ENCODE measurements at places on chromosomes 7 and 10.

- DNase-seq: no peak
These were observed 134.7 kb downstream of the POLR1F start for GRCh38 chr7:19574131-19574530.

DNA sequence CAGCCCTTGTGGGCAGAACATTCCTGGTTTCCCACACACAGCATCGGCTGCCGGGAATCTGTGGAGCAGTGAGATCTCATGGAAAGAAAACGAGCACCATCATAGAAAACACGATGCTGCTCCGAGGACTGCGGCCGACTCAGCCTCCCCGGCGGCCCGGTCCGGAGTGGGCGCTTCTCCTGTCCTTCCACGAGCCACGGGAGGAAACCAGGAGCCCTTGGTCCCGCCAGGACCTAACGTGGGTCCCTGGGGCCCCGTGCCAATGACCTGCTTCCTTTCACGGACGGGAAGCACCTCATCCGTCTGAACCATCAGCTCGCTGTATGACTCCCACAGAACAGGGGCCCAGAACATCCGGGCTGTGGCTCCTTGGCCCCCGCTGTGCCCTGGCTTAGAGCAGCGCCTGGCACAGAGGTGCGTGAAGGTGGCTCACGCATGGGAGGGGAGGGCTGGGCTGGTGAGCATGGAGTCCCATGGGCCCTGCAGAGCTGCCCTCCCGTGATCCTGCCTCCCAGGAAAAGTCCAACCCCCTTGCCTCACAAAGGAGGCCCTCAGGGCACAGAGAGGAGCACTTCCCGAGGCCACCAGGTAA, 280.5 kb downstream of the MAD1L1 start:
- DNase-seq: no peak

DNA sequence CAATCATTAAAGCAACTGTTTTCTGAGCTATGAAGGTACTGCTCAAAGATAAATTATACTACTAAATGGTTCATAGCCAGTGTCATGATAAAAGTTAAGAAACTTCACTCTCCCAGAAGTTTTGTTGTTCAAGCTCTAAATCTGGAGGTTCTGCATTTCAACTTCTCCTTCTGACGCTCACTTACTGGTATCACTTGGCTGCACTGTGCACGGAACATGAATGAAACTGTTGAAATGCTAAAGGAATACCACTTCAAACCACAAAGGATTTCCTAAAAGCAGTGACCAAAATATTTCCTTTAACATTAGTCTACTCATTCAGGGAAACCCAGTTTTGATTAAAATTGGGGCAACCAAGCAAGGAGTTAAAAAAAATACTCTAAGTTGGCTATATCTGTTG, 93.6 kb downstream of the UBE2H start:
- no peak for DNase-seq

DNA sequence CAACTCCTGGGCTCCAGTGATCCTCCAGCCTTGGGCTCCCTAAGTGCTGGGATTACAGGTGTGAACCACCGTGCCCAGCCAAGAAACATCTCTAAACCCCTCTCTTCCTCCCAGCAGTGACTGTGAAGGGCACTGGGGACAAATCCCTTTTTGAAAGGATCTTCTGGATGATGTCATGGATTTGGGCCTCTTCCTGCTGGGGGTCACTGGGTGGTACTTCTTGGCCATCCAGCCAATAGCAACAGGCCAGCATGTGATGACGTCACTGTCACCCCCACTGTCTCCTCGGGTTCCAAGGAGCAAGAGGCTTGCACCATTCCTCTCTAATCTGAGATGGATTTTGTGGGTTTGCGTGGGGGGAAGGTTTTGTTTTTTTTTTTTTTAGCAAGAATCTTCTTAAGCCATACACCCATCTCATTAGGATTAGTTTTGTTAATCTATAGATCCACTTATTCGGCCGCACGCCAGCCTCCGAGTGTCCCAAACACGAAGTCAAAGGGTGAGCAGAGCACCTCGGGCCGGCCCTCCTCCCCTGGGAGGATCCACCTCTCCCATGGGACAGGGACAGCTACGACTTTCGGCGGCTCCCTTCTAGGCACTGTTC, 29.4 kb upstream of the TNRC18 start:
- DNase-seq: peak; percentile 94

DNA sequence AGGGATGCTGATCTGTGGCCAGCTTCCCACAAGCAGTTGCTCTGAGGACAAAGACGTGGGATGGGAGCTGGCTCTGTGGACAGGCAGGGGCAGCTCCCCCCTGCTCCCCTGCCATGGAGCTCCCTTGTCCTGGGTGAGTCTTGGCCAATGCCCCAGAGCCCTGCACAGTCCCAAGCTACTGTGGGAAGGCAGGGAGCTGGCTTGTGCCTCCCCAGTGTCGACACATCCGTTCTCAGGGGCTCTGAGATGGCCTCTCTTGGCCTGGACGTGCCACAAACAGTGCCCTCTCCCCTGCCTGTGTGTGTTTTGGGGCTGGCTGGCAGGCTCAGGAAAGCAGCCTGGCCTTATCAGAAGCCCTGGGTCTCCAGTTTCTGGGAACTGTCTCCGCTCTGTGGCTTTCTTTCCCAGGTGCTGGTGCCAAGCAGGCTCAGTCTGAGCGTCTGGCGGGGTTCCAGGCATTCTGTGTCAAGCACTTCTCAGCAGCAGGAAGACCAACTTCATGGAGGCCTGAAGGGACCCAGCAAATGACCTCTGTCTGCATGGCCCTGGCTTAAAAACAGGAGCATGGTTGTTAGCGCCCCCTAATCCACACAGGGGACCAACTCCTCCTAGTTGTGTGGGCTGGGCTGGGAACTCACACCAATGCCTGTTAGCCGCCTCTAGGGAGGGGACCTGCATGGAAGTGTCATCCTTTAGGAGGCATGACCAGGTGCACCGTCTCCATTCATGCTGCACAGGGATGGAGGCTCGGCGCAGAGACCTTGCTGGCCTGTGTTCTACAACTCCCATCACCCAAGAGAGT, 375.2 kb downstream of the RPS24 start:
- peak; percentile 63 for DNase-seq

DNA sequence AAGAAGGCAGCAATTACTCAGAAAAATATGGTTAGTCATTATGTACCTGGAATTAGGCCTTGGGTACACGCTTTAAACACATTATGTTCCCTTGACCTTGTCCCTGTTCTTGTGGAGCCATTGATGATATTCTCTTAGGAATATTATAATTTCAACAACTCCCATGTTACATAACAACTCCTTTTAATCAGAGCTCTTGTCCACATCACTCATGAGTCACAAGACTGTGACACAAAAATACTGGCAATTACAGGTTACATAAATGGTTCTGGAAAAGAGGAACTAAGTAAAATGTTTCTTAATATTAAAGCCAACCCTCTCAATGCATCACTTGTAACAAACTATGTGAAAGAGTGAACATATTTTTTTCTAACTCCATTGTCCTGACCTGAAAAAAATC, 143.8 kb upstream of the PCLO start:
- DNase-seq: no peak

DNA sequence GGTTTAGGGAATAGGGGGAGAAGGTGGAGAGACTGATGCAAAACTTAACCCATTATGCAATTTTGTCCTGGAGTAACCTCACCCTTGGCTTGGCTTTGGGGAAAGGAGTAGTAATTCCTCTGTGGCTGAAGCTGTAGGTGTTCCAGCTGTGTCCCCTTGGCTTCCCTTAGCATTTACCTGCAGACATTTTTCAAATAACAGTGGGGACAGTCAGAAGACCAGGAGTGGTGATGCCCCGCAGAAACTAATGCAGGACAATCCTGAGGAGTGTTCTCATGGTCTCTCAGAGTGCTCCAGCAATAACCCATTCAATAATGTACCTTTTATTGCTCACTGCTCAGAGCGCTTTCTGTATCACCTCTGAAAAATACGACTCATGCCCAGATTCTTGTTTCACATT, 282.1 kb downstream of the ZEB1 start:
- no peak for DNase-seq

- no peak for DNase-seq
These were observed 6.8 kb downstream of the IL15RA start for GRCh38 chr10:5970527-5970926.

DNA sequence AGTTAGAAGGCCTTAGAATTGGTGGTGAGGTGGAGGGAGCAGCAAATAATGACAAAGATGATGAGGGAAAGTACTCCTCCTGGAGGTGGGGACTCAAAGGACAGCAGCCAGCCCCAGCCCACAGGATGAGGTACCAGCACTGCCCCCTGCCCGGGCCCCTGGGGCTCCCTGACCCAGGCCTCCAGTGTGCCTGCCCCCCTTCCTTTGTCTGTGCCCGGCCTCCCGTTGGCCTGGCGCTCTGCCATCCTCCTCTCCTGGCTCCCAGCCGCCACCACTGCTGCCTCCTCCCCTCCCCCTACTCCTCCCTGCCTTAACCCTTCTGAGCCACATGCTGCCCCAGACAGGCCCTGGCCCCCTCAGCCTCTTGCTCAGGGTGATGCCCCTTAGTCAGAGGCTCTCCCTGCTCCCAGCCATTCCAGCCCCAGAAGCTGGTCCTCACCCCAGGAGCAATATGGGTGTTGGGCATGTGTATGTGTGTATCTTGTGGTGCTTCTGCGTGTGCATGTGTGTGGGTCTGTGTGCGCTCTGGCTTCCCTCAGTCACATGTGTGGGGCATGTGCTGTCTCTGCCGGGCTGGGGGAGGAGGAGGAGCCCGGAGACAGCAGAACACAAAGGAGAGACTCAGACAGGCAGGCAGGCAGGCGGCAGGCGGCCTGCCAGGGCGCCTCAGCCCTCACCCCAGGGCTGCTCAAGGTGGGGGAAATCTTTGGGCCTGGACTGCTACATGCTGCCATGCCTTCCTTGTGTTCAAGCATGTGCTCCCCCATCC, 2.6 kb downstream of the LDB1 start:
- DNase-seq: peak; percentile 72

GRCh38 chr7:28136420-28136819, 44.2 kb downstream of the JAZF1 start:
- DNase-seq: no peak

DNA sequence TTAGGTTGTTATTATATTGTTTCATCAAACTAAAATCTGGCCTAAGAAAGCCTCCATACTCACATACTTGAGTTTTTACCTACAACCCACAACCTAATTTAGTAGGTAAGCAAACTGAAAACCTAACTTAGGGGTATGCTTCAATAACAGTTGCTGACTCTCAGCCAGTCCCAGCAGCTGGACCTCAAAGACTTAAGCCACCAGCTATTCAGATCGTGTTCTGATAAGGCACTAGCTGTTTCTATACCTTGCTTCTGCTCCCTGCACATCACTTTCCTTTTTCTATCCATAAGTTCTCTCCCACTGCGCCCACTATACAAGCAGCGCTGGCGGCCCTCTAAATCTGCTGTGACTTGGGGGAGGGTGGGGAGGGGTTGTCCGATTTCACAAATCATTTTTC, 42.3 kb downstream of the SUGCT start:
- no peak for DNase-seq

GRCh38 chr10:73876566-73876965, 2.2 kb upstream of the CAMK2G start:
- DNase-seq: no peak

DNA sequence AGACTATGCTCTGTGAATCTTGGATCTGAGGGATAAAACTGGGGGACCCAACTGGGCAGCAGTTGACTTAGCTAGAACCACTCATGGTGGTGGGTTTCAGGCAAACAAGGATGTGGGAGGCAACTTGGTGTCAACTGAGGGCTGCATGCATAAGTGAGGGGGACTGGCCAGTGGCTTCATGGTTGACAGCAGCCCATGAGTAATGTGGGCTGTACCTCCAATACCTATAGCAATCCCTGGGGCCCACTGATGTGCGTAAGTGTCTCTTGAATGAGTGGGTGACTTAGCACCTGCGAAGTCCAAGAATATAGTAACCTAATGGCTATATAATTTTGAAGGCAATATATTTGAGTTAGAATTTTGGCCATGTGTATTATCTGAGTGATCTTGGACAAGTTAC, 13.7 kb upstream of the MAP3K8 start:
- DNase-seq: no peak

GRCh38 chr10:79004311-79004710, 64.5 kb upstream of the ZMIZ1 start:
- DNase-seq: no peak

- DNase-seq: no peak
These were observed 63.4 kb downstream of the SRPK2 start for GRCh38 chr7:105325216-105325904.

GRCh38 chr7:105355701-105356100, 33.0 kb downstream of the SRPK2 start:
- DNase-seq: no peak

GRCh38 chr7:47300472-47301104, 281.3 kb downstream of the TNS3 start:
- no peak for DNase-seq

DNA sequence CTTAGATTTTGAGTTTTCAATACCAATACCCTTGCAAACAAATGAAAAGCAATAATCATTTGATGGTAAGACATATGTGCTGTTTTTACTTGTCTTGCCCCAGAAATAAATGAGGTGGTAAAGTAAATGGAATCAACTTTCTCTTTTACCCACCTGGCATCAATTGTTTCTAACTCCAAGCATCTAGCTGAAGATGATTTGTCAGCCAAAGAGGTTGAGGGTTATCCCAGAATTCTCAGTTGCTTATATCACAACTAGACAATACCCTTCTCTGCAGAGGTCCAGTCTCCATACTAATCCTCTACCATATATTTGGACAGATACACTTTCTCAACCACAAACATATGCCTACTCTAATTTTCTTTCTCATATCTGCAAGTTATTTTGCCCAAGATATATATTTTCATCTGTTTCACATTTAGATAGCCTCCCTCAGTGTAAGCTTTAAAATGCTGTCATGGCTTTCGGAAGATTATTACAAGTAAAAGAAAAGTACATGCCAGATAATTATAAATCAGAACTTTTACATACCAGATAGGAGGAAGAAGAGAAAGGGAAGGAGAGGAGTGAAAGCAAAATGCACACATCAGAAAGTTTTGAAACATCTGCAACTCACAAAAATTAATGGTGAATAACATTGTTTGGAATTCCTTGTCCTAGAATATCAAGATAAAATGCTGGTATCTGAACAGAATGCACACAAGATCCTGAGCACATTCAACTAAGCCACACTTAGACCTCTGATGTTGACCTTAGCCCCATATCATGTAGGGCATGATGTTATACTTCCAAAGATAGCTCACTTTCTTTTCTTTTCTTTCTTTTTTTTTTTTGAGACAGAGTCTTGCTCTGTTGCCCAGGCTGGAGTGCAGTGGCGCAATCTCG, 146.6 kb downstream of the REEP3 start:
- DNase-seq: no peak

- DNase-seq: no peak
These were observed 57.1 kb upstream of the ANKRD1 start for GRCh38 chr10:90977855-90978486.

- DNase-seq: peak; percentile 40
These were observed 67.8 kb upstream of the PDCD4 start for GRCh38 chr10:110803830-110804338.
